Caco-2 (cell line): ENCODE measurements at places on chromosomes 12 and 14. TPM values are rescaled to one million over a fixed set of nuclear protein-coding genes. Genes with fewer than 3 reads are reported as not detected.

DNA sequence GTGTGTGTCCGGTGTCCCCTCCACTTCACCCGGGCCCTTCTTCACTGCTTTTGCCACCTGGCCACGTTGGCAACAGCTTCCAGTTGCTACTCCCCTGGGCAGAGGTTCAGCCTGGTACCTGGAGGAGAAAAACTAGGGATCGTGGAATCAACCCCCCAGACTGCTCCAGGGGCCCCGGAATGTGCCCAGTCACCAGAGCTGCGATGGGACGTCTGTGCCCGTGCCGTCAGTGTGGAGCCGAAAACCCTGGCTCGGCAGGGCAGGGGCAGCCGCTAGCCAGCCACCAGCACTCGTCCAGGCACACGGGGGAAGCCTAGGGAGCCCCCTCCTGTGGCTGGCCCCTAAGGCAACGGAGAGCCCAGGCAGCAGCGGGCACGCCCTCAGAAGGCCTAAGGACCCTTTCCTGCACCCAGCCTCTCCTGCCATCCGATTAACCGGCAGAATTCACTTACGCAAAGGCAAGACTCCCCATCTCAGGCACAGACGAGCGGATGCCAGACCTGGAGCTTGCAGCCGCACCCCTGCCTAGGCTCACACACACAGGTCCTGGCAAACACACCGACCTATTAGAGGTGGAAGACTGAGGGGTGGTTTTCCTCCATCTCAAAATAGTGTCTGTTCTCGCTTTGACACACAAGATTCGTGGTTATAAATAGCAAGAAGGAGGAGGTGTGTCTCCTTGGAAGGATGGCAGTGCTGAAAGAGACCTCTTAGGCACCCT lies 62.6 kb downstream of the FBXL14 start:
- DNase-seq: no peak

DNA sequence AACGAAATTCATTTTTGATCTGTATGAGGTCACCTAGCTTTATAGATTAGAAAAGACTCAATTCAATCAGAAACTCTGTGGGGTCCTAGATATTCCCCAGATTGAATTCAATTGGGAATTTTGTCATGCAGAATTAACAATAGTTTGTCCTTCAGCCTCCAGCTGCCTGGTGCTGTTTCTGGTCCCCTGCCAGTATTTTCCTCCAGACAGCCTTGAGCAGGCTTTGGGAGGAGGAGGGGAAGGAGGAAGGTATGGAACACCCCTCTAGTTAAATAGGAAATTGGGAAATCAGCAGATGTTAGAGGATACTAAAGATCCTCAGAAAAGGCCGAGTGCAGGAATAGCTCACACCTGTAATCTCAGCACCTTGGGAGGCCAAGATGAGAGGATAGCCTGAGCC lies 10.6 kb downstream of the GRIP1 start:
- no peak for DNase-seq

DNA sequence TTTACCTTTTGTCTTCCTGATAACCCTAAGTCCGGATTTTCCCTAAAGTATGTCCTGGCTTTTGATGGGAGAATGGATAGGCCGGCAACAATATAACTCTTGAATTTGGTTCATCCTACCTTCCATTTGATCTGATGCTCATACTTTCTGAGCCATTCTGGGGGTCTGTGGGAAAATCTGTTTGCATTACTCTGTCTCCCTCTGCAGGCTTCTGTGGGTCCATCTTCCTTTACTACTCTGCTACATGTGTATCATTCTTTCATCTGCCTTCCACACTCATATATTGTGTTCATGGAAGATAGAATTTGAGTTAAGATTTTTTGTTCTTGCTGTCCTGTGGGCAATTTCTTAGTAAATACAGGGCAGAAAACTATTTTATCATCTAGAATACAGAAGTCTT lies 101.5 kb downstream of the NAV3 start:
- no peak for DNase-seq

The RHEBL1 gene
- 2.5 and 2.6 TPM in 2 replicates for total RNA-seq

The CCDC197 gene
- total RNA-seq: not detected in 2 replicates

The EIF2S3B gene
- 0.73 and 1.1 TPM in 2 replicates for total RNA-seq
